ENCODE measurements at places on chromosomes 5 and 9. TPM values are rescaled to one million over a fixed set of nuclear protein-coding genes. Genes with fewer than 3 reads are reported as not detected.

Gene CD274
- total RNA-seq, result not detected

Gene FABP6
- 3.6 TPM for total RNA-seq

Gene OR1Q1
- total RNA-seq, result not detected

DNA sequence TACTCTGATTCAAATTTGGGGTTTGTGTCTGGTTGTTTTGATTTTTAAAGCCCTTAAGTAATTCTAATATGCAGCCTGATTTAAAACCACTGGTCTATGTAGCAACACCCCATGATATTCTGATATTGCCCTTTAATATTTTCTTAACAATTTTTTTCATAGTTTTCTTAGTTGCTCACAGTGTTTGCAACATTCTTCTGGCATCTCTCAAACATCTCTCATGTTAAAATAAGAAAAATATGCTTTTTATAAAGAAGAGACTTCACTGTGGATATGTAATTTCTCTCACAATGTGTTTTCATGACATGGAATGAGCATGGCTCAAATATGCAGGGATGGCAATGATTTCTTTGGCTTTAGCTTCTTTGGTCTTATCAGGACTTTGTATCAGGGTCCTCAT lies 183.7 kb downstream of the TAF11L14 start:
- no peaks in the 10 kb centered on the region for H3K36me3 ChIP-seq
- no peaks in the 10 kb centered on the region for H3K4me1 ChIP-seq
- H3K4me3 ChIP-seq, result no peak overlapping the region
- no peak overlapping the region for H3K27ac ChIP-seq
- H3K27me3 ChIP-seq, result no peaks in the 10 kb centered on the region

DNA sequence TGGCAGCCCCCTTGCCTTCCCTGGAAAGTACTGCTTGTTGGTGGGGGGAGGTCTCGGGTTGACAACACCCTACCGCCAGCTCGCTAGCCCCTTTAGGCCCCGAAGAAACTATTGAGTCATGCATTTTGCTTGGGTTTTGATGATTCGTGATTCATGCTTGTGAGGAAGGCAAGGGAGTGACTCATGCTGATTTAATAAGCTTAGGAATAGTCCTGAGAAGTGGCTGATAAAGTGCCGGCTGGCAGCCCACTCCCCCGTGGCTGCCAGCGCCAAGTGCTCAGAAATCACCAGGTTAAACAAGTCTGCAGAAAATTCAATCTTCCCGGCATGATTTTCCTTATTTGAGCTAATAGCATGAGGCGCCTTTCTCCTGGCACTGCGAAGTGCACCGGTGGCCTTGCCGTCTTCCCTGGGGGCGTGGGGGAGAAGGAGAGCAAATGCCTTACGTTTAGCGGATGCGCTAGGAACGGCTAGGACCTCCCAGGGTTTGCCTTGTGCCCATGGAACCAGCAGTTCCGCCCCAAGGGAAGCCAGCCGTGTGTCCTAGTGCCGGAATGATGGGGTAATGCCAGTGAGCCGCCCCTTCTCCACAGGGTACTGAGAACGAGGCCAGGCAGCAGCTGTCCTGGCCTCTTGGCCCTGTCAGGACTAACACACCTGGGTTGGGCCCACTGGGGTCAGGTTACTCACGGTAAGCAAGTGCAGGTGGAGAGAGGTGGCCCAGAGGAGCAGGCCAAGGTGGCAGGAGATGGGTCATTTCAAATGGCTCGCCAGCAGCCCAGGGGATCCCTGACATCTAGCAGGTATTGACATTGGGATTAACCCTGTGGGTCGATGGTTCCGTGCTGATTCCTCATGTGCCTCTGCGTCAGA lies 151.9 kb downstream of the MACROH2A1 start:
- peak; percentile 46 for DNase-seq
- no peaks in the 10 kb centered on the region for H3K4me1 ChIP-seq
- no peak overlapping the region for H3K27ac ChIP-seq
- H3K4me3 ChIP-seq, result no peak overlapping the region
- no peaks in the 10 kb centered on the region for H3K36me3 ChIP-seq

DNA sequence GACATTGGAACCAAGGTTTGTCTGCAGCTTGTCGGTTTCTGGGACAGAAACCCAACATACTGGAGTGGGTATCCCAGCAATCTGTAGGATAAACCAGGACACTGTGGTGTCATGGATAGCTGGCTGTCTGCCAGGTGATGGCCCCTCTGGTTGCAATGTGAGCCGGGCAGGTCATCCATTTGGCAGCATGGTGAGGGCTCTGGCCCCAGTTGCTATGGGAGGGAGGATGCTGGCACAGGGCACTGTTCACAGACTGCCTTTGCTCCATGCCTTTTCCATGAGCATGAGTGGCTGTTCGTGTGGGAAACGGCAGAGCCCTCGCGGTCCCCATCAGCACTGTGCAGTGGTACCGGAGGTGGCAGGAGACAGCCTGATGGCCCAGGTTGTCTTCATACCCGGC lies 6.4 kb downstream of the S1PR3 start:
- H3K36me3 ChIP-seq, result peaks cover 7% of the 10 kb centered on the region
- H3K27me3 ChIP-seq, result no peaks in the 10 kb centered on the region
- no peak for DNase-seq
- H3K4me3 ChIP-seq, result no peak overlapping the region

Gene ENTREP1
- total RNA-seq, result 25.0 TPM

DNA sequence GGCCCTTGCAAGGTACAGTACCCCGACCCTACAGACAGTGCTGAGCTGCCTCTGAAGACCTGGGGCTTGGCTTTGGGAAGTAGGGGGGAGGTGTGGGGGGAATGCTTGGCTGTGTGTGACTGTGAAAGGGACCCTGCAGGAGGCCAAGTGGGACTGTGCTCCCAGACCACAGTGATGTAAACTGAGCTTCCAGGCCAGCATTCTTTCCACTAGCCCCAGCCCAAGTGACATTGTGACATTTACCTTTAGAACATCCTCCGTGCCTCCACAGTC lies 31.2 kb downstream of the HMCN2 start:
- no peak for DNase-seq
- no peaks in the 10 kb centered on the region for H3K4me1 ChIP-seq
- no peak overlapping the region for H3K27ac ChIP-seq
- no peaks in the 10 kb centered on the region for H3K27me3 ChIP-seq

GRCh38 chr5:146101646-146102045 lies 3.7 kb downstream of the PLAC8L1 start:
- no peak for DNase-seq
- H3K36me3 ChIP-seq, result no peaks in the 10 kb centered on the region
- no peak overlapping the region for H3K27ac ChIP-seq
- H3K27me3 ChIP-seq, result no peaks in the 10 kb centered on the region

All from H1 (cell line).